ENCODE measurements at places on chromosomes 16 and 17. TPM values are rescaled to one million over a fixed set of nuclear protein-coding genes. Genes with fewer than 3 reads are reported as not detected.

- no peak for DNase-seq
These were observed 30.3 kb downstream of the CDK5RAP3 start for GRCh38 chr17:48001197-48001596.

DNA sequence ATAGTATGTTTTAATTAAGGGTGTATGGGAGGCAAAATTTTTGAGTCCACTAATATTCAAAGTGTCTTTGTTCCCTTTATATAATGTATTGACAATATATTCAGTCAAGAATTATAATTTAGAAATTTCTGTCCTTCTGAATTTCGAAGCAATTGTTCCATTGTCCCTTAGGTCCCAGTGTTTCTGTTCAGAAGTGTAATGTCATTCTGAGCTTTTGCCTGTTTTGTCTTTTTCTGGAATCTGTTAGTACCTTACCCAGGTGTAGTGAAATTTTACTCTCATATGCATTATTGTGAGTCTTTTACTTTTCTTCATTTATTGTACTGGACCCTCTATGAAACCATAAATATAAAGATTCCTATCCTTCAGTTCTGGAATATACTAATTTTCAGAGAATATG is 505.7 kb upstream of the KIF2B start:
- DNase-seq, result no peak

DNA sequence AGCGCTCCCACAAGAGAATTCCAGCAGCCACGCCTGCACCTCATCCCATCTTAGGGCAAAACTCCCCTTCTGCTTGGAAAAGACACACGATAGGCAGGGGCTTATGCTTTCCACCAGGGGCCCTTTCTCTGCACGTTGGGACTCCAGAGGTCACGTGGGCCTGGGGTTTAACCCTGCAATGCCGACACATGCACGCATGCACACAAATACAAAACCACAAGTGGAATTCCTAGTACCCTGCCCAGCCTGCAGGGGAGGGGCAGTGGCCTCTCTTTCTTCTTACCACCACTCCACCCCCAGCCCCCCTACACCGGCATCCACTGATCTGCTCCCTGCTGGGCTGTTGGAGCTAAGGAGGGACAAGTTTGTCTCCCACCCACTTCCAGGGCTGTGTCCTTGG is 16.8 kb upstream of the CCDC182 start:
- no peak for DNase-seq

DNA sequence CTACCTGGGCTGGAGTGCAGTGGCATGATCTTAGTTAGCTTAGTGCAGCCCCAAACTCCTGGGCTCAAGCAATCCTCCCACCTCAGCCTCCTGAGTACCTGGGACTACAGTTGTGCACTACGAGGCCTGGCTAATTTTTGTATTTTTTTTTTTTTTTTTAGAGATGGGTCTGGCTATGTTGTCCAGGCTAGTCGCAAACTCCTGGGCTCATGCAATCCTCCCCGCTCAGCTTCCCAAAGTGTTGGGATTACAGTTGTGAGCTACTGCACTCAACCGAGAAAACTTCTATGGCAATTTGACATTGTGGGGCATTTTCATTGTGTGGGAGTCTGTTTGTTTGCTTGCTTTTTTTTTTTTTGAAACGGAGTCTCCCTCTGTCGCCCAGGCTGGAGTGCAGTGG is 30.0 kb downstream of the CRISPLD2 start:
- DNase-seq, result no peak

GRCh38 chr17:59844884-59845594 is 47.7 kb downstream of the TUBD1 start:
- DNase-seq, result no peak

DNA sequence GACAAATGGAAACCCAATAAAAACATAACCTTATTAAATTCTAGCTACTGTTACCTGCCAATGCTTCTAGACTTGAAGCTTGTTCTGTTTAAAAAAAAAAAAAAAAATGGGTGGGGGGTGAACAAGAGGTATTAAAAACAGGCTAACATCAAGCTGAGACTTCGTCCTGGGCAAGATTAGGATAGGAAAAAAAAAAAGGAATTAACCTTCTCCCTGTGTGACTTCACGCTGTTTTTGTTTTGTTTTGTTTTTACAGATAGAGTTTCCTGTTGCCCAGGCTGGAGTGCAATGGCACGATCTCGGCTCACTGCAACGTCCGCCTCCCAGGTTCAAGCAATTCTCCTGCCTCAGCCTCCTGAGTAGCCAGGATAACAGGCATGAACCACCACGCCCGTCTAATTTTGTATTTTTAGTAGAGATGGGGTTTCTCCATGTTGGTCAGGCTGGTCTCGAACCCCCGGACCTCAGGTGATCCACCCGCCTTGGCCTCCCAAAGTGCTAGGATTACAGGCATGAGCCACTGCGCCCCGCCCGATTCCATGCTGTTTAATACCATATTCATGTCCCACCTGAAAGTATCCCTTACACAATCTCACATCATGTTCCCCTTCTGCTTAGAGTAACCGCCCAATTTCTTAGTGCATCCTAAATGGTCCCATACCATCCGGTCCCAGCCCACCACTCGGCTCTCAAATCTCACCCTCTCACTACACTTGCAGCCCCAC is 2.2 kb downstream of the USP31 start:
- DNase-seq, result no peak

DNA sequence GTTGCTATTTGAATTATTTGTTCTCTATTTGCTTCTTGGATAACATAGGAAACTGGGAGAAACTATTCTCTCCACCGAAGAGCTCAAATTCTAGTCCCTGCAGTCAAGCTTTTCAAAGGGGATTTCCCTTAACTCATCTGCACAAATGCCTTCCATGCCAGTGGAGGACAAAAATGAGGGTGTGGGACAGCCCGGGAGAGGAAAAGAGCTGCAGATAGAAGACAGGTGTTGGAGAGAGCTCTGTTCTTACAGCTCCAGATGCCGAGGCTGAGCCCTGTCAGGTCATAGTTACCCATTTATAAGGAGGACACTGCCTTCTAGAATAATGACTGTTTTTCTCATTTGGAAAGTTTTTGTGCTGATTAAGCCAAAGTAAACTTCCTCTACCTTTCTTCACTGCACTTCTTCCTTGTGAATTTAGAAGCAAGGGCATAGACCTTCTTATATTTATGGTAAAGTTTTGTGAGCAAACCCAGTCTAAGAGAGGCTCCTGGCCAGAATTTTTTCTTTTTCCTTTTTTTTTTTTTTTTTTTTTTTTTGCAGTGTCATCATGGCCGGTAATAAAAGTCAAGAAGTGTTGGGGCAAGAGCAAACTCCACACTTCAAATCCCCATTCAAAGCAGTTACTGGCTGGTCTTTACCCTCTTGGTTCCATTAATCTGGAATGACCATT is 177.2 kb downstream of the ABCC12 start:
- no peak for DNase-seq

DNA sequence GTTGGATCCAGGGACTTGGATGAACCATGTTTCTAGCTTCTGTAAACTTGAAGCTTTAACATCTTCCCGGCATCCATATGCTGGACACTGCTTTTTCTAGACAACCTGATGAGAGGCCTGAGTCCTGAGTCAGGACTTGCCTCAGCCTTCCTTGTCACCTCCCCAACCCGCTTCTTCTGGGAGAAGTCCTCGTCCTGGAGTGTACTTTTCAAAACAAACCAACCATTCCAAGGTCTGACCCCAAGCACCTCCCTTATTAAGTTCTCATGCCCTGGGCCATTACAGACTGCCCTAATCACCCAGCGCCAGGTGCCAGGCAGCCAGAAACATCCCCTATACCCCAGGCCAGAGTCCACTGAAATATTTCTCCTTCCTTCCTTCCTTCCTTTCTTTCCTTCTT is 59.4 kb downstream of the CLEC19A start:
- DNase-seq, result no peak

GRCh38 chr17:81142301-81143199 is 22.8 kb upstream of the PVALEF start:
- DNase-seq, result no peak

DNA sequence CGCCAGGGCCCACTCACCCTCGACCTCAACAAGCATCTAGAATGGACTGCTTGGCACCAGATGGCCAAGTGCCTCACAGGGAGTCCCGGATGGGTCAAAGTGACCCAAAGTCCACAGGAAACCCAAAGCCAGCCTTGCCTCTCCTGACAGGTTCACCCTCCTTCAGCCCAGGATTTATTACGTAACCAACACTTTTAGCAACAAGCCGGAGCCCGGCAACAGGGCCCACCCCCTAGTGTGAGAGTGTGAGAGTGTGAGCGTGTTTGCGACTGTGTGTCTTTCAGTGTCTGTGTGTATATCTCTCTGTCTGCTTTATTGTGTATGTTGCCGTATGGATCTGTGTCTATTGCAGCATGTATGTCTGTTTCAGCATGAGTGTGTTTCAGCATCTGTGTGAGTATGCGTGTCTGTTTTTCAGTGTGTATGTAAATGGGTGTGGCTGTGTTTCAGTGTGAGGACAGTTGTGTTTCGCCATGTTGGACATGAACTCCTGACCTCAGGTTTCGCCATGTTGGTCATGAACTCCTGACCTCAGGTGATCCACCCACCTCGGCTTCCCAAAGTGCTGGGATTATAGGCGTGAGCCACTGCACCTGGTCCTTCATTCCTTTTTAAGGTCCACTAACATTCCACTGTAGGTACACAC is 13.7 kb upstream of the PEMT start:
- no peak for DNase-seq

DNA sequence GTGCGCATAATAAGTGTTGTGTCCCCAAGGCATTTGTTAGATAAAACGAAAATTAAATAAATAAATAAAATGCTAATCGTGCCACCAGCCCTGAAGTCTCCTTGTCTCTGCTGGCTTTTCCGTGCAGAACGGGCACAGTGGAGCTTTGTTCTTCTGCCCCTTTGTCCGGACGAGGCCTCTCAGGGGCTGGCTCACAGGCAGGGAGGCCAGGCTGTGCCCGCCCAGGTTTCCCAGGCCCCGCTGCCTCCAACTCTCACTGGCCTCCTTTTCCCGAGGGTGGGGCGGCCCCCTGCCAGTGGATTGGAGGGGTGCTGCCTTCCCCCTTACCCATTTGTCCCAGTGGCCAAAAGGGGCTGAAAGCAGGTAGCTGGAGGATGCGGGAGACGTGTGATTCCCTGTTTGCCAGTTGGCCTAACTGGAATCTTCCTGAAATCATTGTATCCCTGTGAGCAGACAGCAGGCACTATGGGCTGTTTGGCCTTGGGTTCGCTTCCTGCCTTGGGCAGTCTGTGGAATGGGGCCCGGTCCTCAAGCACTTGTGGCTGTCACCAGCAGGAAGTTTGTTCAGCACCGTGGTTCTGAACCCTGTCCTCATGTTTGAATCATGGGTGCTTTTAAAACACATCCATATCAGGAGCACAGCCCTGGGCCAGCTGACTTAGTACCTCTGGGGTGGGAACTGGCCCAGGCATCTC is 64.4 kb downstream of the KSR1 start:
- DNase-seq, result no peak

GRCh38 chr17:3615160-3615870 is 6.1 kb upstream of the TRPV1 start:
- no peak for DNase-seq

- no peak for DNase-seq
These were observed 4.3 kb downstream of the NEUROD2 start for GRCh38 chr17:39603304-39604016.

GRCh38 chr17:40561871-40562611 is 3.2 kb downstream of the CCR7 start:
- no peak for DNase-seq

- DNase-seq, result no peak
These were observed 173.2 kb upstream of the FOXF1 start for GRCh38 chr16:86337138-86337537.

- no peak for DNase-seq
These were observed 6.9 kb downstream of the METRNL start for GRCh38 chr17:83086199-83086880.

DNA sequence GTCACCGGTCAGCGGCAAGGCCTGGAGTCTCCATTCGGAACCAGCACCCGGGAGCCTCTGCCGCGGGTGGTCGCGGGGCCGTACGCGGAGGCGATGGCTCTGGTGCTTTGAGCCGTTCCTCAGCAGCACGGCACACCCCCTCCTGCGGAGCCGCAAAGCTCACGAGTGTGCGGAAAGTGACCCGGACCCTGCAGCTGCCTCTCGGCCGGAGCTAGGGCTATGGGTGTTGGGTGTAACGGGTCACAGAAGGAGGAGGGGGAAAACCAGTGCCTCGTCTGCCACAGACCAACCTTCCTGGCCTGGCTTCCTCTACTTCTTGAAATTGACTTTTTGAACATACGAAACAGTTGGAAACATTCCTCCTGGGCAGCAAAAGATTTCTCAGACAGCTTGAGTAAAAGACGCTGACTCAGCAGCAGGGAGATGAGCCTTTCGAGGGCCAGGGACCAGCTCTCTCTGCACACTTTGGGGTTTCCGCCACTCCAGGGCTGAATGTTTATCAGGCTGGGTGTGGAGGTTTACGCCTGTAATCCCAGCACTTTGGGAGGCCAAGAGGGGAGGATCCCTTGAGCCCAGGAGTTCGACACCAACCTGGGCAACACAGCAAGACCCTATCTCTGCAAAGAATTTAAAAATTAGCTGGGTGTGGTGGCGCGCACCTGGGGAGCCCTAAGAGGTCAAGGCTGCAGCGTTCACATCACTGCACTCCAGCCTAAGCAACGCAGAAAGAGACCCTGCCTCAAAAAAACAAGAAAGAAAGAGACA is 26.4 kb upstream of the PITPNA start:
- DNase-seq, result no peak

DNA sequence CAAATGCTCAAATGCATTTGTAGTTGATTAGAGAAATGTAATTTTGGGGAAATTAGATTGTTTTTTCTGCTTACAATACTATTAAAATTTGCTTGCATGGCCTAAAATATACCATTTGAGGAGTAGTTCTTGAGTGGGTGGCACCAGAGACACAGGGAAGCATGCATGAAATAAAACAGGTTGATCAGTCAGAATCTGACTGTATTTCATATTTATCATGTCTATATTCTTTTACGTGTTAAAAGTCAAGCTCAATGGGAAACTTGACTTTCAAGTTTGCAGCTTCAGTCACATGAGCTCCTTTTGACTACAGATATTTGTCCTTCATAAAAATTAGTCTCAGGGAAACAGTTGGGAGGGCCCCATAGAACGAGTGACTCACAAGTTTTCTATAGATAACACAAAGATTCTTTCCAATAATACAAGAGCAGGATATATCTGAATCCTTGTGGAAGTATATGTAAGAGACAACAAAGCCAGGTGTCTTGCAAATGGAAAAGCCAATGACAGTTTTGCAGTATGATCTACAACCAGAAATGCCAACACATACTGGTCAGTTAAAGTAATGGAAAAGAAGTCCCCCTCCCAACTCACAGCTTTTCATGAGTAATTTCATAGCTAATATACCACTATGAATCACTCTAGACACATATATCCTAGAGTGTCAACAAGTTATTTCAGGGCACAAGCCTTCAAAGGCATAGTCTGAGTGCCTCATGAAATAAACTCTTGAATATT is 42.2 kb upstream of the CORO6 start:
- DNase-seq, result no peak

ARMC7 gene
- polyA plus RNA-seq, result 17.4 TPM

CCL8 gene
- 0.20 TPM for polyA plus RNA-seq

TP53TG3 gene
- not detected for polyA plus RNA-seq

SCARF1 gene
- polyA plus RNA-seq, result 9.5 TPM

PPY gene
- polyA plus RNA-seq, result not detected

NATD1 gene
- 10.2 TPM for polyA plus RNA-seq

SLC12A3 gene
- 37.2 TPM for polyA plus RNA-seq

PLA2G10 gene
- polyA plus RNA-seq, result not detected

C16orf74 gene
- polyA plus RNA-seq, result 3.7 TPM

BLMH gene
- polyA plus RNA-seq, result 93.6 TPM

LLGL2 gene
- 40.9 TPM for polyA plus RNA-seq

TRPV3 gene
- 2.3 TPM for polyA plus RNA-seq

NEUROD2 gene
- polyA plus RNA-seq, result not detected

ITGB4 gene
- 9.0 TPM for polyA plus RNA-seq

PARD6A gene
- 2.8 TPM for polyA plus RNA-seq

ZP2 gene
- polyA plus RNA-seq, result 0.07 TPM

PYDC1 gene
- polyA plus RNA-seq, result not detected
